EL (cell line): ENCODE measurements at places on chromosomes 2 and 18.

DNA sequence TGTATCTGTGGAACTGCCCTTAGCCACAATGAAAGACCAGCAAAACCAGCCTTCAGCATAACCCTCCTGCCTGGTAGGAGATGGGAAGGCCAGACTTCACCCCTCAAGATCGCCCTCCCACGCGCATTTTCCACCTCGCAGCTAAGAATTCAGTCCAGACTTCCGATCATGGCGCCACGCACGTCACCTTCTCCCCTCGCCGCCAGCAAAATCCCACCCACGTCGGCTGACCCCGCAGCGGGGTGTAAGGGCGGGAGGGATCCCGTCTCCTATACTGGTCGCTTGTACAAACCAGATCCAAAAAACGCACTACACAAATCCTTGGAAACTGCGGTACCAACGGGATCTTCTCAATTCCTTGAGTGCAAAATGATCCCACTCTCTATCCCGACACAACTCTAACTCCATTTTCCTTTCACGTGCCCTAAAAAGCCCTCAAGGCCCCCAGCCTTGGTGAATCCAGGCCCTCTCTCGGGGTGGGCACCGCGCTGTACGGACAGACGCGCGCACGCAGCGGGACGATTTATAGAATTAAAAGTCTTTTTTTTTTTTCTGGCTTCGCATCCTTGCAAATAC lies 1.0 kb upstream of the BMPR2 start:
- peak; percentile 77 for DNase-seq

- no peak for DNase-seq
Measured at GRCh38 chr18:26803643-26804042, 61.9 kb downstream of the AQP4 start.

DNA sequence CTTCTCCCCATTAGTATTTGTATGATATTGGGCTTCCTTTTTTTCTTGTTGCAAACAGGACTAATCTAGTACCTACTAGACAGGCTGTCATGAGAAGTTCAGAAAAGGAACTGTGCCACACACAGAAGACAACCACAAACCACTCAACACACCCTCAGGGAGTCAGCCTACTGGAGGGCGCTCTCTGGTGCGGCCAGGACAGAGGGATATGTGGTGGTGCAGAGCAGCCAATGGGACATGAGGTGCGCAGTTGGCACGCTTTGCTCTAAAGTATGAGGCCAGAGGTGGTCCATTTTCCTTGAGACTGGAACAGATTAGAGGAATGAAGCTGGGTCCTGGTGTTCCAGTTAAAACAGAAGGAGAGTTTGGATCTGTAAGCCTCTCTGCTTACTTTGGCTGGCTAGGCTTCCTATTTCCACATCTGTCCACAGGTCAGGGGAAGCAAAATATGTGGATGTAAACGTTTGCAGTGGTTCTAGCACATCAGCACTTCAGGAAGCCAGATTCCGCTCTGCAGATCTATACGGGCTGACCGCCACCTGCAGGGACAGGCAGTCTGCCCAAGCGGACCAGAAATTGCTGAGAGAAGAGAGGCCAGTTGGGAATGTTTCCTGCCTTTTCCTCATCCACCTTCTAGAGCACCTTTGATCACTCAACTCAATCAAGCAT lies 114.1 kb downstream of the GFPT1 start:
- no peak for DNase-seq

DNA sequence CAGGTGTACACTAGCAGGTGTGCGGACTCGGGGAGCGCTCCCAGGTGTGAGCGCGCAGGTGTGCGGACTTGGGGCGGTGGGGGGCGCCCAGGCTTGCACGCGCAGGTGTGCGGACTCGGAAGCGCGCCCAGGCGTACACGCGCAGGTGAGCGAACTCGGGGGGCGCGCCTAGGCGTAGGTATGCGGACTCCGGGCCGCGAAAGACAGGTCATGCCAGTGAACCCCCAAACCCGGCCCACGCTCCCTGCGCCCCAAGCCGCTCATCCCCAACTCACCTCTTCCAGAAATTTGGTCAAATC lies 342 bp downstream of the CYB5A start:
- no peak for DNase-seq

GRCh38 chr2:147108548-147108947 lies 736.3 kb upstream of the ACVR2A start:
- no peak for DNase-seq

DNA sequence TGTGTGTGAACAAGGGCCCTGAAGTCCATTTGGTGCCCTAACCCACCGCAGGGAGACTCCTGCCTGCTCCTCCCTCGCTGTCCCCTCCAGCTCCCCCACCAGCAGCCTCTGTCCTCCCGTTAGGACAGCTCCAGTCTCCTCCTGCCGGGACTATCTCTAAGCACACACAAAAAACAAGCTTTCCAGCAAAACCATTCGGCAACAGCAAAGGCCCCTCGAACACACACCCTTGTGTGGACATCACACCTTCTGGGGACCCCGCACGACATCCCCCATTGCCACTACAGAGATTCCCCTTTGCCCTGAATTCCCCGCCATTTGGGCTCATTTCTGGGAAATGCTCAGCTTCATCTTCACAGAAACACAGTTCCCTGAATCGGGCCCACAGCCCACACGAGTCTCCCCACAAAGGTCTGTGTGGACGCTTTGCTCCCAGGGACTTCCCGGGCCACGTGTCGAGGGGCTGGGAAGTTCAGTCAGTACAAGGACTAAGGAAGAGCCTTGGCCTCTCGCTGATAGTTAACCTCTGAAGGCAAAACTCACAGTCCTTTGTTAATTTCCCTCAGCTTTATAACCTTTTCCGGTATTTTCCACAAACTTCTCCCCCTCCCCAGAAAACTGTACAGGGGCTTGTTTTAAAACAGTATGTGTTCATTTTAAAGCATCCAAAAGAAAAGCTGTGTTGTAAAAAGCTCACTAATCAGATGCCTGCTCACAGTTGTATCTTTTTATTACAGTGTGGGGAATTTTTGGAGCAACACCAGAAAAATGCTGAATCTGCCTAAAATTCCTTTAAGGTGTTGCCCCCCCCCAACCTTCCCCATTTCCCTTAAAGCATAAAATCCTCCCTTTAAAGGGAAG lies 25.9 kb downstream of the SMAD7 start:
- no peak for DNase-seq

DNA sequence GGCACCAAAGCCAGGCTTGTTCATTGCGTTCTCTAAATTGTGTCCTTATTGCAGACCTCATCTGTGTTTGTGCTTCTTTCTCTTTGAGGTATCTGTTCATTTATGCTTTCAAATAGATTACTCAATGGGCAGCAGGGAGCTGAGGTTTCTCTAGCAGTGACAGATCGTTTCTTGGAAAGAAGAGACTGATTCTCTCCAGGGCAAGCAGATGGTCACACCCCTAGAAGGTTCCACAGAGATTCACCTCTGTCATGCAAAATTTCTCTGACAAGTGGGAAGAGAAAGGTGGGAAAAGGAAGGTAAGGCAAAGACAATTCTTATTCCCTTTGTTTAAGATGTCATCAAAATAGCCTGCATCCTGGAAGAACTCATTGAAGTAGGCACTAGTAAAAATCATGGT lies 14.0 kb downstream of the DLGAP1 start:
- no peak for DNase-seq

GRCh38 chr2:172098650-172099471 lies 3.8 kb downstream of the DLX2 start:
- DNase-seq = peak; percentile 89

DNA sequence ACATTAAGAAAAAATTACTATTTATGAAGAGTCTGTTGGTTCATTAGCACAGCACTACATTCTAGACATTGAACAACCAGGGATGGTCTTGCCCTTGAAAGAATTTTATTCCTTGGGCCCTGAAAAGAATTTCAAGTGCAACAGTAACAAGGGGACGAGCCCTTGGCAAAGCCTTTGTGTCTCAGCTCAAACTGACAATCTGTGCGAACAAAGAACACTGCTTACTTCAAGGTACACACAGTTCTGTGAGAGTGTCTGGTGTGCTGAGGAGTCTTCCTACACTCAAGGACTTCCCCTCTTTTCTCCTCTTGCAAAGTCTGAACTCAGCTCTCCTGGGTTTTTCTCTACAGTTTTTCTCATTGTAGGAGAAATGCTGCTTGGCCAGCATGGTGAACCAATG lies 373.4 kb downstream of the NBAS start:
- no peak for DNase-seq

GRCh38 chr2:190367091-190367490 lies 23.7 kb downstream of the INPP1 start:
- no peak for DNase-seq

GRCh38 chr18:44981121-44981520 lies 300.4 kb downstream of the SETBP1 start:
- DNase-seq = no peak

DNA sequence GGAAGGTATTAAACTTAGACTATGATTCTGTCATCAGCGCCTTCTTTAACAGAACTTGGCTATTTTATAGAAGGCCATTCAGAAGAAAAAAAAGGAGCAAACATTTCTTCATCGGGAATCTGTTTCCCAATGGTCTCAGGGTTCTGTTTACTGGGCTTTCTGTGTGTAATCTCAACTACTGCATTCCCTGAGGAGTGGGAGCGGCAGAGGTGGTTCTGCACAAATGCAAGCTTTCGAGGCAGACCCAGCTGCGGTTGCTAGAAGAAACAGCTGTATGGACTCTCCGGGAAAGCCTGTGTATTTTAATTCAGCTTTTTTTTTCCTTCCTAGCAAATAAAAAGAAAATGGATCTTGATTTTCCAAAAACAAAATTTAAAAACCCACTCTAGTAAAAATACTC lies 250.7 kb downstream of the NAPG start:
- DNase-seq = no peak

DNA sequence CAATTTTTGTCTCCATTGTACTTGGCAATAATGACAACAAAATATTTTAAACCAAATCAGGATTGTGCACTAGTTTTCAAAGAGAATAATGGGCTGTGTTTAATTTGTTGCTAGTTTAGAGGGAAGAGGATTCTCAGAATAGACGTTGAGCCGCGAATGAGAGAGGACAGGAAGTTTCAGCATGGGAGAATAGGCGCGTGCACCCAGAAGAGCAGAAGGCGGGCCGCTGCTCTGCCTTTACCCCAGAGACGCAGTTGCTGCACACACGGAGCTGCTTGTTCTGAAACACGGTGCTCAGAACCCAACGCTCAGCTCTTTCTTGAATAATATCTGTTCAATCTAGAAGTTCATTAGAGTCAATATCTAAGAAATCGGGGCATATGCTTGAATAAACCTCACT lies 223.4 kb downstream of the MYT1L start:
- no peak for DNase-seq

- no peak for DNase-seq
Measured at GRCh38 chr18:48934415-48934722, 16.4 kb downstream of the SMAD7 start.
